Stimulated activated CD4-positive, alpha-beta T cell treated with anti-CD3 and anti-CD28 coated beads, Interleukin-1b, Interleukin-23, amount 100 ng/mL, for 24 hours (primary cell): ENCODE measurements at places on chromosomes 11 and 22.

GRCh38 chr11:126636911-126637794, 281.7 kb downstream of the ST3GAL4 start:
- no peak for DNase-seq

- DNase-seq, result no peak
Measured at GRCh38 chr22:40534379-40535188, 101.9 kb downstream of the MRTFA start.

GRCh38 chr11:47184711-47185304, 1.4 kb downstream of the PACSIN3 start:
- DNase-seq, result no peak

DNA sequence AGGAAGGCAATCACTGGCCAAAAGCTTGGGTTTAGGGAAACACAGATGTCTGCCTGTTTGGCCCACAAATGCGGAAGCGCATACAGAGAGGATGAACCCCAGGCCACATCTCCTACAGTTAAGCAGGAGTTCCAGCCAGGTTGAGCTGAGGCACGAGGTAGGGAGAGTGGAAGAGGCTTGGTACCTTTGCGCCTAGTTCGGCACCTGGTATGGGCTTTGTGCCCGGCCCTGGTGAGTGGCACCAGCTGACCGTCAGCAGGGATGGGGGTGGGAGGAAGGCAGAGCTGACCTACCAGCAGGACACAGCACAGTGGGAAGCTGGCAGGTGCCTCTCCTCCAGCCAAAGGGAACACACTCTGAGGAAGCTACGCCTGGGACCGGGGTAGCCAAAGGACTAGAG, 57.6 kb downstream of the KCNC1 start:
- no peak for DNase-seq

DNA sequence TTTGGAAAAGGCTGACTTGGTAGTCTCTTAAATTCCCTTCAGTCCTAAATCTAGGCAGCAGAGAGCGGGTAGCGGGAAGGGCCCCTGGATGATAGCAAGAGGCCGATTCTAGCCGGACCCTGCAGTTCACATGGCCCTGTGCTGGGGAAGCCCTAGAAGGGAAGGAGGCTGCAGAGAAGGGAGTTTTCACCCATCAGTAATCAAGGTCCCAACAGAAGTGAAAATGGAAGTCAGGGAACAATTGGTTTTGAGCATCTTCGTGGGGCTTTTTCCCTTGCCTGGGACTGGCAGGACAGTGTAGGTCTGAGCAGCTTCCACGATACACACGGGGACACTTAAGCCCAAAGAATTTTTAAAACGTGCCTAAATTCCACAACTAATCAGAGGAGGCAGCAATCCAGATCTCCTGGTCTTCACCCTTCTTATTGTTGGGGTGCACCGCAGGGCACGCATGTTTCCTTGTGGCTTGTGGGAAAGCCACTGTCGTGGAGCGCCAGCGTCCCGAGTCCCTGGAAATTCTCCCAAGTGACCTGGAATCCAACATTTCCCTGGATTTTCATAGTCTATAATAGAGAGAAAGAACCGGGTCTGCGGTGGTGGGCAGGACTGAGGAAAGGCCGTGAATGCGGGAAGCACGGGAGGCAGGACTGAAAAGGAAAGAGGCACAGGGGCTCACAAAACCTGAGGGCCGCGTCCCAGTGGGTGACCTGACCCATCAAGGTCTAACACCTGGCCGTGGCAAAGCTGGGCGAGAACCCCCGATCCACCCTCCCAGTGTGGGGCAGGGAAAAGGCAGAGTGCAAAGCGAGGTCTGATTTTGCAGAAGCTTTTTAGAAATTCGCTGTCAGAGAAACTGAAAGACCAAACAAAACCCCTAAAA, 846 bp upstream of the OAF start:
- no peak for DNase-seq

GRCh38 chr22:27796829-27797519, 4.6 kb downstream of the MN1 start:
- DNase-seq, result no peak

DNA sequence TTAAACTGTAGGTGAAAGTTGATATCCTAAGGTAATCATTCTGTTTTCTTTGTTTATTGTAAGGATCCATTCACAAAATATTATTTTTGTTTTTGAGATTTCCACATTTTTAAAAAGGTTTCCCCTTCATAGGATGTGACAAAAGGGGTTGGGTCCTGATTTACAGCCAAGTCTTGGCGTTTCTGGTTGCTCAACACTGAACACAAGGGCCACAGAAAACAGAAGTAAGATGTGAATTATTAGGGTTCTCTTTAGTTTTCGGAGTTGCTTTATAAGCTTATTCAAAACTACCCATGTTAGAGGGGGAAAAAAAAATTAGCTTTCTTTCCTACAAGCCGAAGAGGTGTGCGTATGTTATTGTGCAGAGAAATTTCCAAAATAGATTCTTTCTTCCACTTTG, 30.0 kb upstream of the FLI1 start:
- DNase-seq, result no peak
